Choroid plexus epithelial cell (primary cell): ENCODE measurements at places on chromosomes 11 and 22.

- DNase-seq, result no peak
Observed at GRCh38 chr22:23498811-23499798, 81.0 kb downstream of the IGLL1 start.

DNA sequence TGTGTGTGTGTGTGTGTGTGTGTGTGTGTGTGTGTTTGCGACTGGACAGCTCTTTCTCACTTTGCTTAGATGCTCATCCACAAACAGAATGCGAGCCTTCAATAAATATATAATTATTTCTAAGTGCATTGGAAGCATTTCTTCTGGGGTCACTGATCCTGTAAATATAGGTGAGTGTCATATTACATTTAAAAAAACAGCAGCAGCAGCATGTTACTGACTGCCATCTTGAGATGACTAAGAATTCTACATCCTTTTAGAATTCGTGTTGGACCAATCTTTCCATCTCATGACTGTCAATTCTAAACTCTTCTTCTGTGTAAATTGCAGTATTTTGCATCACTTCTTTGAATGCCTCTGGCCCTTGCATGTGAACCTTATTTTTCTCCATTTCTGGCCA lies 238.0 kb upstream of the DDI1 start:
- peak; percentile 44 for DNase-seq

DNA sequence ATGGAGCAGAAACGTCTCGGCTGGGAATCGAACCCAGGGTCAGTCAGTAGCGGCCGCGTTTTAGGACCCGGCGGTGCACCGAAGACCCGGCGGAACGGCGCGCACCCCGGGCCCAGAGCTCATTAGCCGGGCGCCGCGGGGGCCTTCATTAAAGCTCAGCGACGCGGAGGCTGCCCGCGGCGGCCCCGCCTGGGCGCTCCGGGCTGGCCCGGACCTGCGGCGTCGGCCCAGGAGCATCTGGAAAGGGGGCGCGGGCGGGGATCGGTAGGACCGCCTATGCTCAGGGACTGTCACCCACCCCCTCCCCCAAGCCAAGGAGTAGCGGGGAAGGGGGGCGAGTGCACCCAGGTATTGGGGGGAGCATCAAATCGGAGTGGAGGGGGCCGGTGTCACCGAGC lies 52.2 kb downstream of the CYTH4 start:
- no peak for DNase-seq

- peak; percentile 56 for DNase-seq
Observed at GRCh38 chr11:120392793-120393192, 56.6 kb downstream of the ARHGEF12 start.

GRCh38 chr11:44519989-44520737 lies 45.3 kb upstream of the CD82 start:
- DNase-seq, result no peak

DNA sequence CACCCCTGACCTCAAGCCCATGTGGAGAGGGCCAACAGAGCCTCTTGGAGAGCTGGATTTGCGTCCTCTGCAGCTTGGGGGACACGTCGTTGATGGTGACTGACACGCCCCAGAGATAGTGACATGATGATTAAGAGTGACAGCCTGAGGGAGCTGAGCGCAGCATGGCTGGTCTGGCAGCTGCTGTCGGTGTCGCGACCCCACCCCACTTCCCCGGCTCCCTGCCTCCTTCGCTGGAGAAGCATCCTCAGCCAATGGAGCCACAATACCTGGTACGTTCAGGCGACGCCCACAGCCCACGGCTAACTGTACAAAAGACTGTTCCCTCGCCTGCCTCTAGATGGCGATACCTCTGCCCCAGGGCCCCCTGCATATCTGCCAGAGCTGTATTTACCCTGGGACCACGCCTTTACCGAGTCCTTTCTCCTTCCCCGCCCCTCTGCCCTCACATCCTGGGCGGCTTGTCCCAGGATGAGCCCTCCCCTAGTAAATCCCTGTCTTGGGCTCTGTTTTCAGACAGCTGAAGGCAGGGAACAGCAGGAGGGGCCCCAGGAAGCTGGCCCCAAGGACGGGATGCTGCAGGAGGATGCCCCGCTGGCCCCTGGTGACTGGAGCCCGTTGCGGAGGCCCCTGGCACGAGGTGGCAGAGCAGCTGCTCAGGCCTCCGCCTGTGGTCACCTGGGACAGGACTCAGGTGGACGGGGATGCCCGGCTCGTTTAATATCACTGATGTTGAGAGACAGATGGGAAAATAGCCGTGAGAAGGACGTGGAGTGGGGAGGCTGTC lies 90.6 kb downstream of the RPS6KA4 start:
- DNase-seq, result peak; percentile 66

DNA sequence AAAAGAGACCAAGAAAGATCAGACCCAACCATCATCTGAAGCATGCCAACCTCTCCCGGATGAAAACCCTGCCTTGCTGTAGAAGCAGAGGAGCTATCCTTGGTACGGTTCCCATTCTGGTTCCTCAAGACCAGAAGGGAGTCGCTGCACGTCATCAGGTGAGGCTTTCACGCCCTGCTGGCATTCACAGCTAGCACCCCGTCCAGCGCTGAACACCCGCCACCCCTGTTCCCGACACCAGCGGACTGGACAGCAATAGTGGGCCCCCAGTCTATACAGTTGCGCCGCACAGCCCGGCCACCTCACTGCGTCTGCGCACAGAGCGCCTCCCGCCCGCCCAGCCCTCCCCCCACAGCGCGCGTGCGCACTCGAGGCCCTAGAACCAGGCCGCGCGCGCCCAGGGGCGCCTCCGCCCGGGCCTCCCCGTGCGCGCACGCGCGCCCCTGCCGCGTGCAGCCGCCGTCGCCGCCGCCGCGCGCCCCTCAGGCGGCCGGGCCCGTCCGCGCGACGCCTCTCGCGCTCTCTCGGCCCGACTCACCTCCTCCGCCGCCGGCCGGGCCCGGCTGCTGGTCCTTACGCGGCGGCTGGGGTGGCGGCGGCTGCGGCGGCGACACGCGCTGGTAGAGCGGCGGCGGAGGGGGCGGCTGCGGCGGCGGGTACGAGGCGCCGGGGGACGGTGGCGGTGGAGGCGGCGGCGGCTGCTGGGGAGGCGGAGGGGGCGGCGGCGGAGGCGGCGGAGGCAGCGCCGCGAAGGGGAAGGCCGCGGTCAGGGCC lies 706 bp downstream of the SF1 start:
- peak; percentile 86 for DNase-seq

DNA sequence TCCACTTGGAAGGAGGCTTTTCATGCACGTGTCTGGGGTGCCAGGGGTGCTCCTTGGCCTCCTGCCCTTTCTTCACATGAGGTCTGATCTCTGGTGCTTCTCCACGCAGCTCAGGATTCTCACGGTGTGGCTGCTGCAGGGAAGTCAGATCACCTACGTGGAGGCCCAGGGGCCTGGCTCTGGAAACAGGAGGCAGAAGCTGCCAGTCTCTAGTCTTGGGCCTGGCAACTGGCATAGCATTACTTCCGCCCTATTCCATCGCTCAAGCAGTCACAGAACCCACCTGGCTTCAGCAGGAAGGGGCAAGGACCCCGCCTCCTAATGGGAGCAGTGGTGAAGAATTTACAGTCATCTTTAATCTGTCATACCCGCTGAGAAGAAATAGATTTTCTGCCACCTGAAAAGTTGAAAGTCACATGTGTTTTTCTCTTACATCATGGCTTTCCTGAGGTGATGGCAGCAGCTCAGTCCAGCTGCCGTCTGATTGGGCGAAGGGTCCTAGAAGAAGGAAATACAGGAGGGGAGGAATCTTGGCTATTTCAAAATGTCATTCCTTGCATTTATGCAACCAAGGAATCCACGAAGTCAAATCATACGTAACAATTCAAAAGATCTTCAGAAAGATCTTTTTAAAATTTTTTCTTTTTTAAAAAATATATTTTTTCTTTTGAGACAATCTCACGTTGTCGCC lies 50.1 kb upstream of the DKK3 start:
- DNase-seq, result no peak

DNA sequence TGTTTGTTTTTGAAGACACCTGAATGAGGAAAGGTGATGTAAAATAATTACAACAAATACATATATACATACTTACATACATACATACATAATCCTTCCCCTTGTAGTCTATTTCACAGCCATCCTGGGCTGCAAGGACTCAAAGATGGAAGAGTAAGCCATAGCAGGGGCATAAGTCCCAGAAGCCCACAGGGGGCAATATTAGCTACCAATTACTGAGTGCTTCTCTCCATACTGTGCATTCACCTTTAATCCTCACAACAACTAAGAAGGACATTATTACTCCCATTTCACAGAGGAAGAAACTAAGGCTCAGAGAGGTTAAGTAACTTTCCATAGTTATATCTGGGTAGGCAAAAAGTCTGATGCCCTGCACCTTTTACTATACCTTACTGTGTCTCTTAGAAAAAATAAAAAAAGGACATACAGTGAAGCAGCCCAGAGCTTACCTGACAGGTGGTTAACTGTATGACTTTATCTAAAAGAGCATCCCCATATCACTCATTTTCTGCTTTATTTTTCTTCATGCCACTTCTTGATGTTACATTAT lies 2.7 kb downstream of the SERGEF start:
- no peak for DNase-seq

- no peak for DNase-seq
Observed at GRCh38 chr11:57358991-57359390, 20.8 kb downstream of the P2RX3 start.

GRCh38 chr11:83034673-83035014 lies 37.1 kb downstream of the RAB30 start:
- no peak for DNase-seq

DNA sequence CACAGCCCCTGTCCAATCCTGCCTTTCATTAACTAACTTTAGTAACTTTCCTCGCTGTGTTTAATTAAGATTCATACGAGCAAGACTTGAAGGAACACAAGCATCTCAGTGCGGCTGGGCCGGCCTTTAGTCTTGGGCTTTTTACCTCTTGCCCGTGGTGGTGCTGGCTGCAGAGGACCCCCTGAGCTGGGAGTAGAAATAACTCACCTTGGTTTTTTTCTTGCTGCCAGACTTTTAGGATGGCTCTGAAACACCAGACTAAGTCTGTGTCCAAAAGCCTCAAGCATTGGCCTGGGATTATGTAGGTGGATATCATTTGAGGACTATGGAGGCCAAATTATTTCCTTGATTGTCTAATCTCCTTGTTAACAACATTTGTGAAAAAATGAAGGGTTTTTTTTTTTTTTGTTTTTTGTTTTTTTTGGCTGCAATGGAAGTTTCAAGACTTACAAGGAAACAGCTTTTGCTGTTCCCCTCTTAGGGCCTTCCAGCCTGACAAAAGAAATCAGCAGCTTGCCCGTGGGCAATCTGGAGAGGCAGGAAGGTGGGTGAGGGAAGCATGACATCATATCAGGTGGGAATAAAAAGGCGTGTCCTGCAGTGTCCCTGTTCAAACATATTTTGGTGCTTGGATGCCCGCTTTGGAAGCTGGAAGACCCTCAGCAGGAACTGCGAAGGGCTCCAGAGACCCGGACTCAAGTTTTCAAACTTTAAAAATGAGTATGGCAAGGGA lies 44.0 kb downstream of the SMIM38 start:
- DNase-seq, result no peak

DNA sequence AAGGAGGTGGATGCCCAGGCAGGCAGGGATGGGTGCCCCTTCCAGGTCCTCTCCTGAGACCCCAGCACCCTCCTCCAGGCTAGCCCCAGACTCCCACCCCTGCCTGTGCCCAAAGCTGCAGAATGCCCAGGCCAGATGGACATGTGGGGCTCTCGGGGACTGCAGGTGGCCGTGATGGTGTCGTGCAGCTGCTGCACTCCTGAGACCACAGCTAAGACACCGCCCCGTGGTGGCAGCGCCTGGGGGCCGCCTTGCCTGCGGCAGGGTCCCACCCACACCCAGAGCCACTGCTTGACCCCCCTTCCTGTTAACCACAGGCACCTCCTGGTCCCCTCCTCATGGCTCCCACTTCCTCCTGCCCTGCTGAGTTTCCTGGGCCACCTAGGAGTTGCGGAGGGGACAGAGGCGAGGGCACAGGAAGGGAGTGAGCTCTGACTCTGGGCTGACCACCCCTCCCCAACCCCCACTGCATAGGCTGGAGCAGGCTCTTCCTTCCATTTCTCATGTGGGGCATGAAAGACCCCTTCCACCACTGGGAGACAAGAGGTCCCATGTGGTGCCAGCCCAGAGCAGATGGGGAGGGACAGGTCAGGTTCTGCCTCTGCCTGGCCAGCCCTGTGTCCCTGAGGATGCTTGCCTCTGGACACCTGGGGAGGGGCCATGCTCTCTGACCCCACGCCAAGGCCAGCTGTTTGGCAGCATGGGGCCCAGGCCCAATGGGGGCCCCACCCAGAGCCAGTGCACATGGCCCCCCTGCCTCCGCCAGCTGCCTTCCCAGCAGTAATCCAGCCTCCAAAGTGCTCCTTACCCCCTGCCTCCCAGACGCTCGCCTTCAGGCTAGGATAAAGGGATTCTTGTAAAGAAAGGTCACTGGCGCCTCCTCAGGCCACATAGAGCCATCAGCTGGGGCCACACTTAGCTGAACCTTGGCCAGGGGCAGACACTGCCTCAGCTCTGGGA lies 29.3 kb downstream of the OSBPL5 start:
- DNase-seq, result no peak

- DNase-seq, result peak; percentile 43
Observed at GRCh38 chr11:16924826-16925560, 89.2 kb downstream of the PLEKHA7 start.

- no peak for DNase-seq
Observed at GRCh38 chr22:49948116-49948957, 12.2 kb upstream of the PIM3 start.

GRCh38 chr22:19057539-19057938 lies 64.7 kb downstream of the DGCR2 start:
- no peak for DNase-seq

GRCh38 chr11:118353084-118353710 lies 6.2 kb upstream of the UBE4A start:
- peak; percentile 40 for DNase-seq

DNA sequence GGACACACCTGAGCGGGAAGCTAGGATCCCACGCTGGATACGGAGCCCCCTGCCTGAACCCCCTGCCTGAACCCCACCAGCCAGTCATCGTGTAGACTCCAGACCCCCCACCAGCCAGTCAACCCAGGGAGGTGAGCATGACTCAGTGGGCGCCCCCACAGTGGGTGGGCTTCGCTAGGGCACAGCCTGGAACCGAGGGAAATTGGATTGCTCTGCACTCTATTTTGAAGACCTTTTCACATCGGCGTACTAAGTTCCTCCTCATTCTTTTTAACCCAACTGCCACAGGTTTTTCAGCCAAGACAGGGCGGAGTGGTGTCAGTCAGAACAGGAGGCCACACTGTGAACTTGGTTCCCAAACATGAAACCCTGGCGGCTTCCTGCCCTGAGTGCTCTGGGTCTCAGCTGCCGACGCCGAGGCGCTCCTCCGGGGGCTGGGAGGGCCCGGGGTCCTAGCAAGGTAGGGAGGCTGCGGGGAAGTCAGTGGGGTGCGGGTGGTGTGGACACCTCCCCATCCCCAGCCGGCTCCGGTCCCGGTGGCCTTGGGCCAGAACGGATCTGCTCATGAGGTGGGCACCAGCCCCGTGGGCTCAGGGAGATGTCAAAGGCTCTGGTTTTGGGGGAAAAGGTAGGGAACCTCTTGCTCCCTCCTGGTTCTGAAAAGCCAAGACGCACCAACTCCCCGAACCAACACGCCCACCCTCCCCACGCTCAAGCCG lies 57.0 kb downstream of the BRD1 start:
- no peak for DNase-seq

GRCh38 chr22:38866399-38867123 lies 5.5 kb downstream of the CBX6 start:
- no peak for DNase-seq
